NB4 (cell line): ENCODE measurements at places on chromosomes 5 and 9.
A peak's percentile ranks its signal among the peaks of the same experiment; 100 is the strongest.

DNA sequence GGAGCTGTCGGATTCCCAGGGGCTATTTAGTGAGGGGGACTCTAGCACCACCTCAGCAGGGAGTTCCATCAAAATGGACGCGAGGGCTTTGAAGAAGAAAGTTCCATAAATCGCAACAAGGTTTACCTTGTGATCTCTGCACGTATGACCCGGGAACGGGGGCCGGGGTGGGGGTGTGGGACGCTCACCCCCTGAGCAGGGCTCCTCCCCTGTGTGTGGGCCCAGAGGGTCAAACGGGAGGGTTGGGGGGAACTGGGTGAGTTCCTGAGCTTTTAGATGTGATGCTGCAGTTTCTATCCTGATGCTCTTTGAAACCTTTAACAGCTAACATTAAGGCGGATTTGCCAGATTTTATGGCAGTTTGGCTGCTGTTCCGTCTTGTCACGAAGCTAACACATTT lies 18.9 kb upstream of the LRRC14B start:
- DNase-seq = no peak

GRCh38 chr9:98456156-98456613 lies 200.7 kb upstream of the TBC1D2 start:
- no peak for DNase-seq

DNA sequence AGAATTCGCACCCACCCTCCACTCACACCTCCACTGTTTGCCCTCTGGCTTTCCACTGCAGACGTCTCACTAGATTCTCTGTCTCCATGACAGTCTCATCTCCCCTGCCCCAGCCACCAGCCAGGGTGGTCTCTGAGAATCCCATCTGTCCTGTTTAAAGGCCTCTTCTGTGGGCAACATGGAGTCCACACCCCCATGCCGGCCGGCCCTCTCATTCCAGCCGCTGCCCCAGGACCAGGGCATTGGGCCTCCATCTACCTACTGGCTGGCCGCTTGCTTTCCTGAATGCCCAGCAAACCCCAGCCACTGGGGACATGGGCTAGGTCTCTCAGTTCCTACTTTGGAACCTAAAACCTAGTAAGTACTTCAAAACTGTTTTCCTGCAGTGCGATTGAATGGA lies 65.6 kb upstream of the RUFY1 start:
- DNase-seq = no peak

DNA sequence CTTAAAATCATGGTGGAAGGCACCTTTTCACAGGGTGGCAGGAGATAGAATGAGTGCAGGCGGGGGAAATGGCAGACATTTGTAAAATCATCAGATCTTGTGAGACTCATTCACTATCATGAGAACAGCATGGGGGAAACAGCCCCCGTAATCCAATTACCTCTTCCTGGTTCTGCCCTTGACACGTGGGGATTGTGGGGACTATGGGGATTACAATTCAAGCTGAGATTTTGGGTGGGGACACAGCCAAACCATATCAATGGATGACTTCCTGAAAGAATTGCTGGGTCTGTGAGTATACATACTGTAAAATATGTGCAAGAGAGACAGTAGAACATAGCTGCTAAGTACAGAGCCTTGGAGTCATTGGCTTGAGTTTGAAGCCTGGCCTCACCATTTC lies 47.0 kb downstream of the KIAA1958 start:
- no peak for DNase-seq

- no peak for DNase-seq
Observed at GRCh38 chr5:137570070-137570469, 70.9 kb upstream of the SPOCK1 start.

- DNase-seq = peak; percentile 47
Observed at GRCh38 chr9:100700689-100701318, 122.9 kb downstream of the CAVIN4 start.

- DNase-seq = peak; percentile 79
Observed at GRCh38 chr9:34984049-34984448, 5.5 kb upstream of the DNAJB5 start.

GRCh38 chr9:494764-495163 lies 280.1 kb downstream of the DOCK8 start:
- no peak for DNase-seq

GRCh38 chr5:83388608-83389007 lies 82.9 kb upstream of the VCAN start:
- DNase-seq = no peak

DNA sequence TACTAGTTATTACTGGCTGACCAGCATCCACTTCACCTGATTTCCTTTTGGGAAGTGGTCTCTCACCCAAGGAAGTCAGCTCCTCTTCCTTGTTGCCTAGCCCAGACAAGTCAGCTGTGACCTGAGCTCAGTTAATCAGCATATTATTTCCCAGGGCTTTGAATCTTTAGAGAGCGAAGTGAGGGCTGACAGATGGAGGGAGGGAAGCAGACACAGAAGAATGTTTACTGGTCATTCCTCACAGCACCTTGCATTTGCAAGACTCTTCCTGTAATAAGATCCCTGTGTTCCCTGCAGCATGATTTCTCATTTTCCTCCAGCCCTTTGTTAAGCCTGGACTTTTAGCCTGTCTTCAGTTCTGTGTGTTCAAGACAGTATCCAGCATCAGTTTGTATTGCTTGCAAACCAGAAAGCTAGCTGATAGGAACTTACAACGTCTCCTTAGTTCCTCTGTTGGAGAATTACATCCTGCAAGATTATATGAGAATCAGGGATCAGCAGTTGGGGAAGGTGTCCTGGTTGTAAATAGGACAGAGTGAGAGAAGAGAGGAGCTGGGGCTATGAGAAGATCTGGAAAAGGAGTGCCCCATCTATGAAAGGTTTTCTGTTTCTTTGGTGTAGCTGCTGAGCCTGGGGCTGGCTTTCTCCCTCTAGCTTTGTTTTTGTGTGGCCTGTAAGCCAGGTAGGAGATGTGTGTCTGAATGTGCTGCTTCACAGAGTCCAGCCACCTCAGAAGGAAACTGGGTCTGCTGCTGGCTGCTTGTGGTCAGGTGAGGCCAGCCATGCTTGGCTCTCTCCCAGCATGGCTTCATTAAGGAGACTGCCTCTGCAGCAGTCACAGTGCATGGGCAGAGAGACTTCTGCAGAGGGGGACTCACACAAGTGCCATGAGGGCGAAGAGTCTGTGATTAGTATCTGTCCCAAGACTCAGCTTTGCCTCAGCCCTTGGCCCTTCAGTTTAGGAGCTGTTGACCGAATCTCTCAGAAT lies 50.3 kb downstream of the MAN2A1 start:
- no peak for DNase-seq

DNA sequence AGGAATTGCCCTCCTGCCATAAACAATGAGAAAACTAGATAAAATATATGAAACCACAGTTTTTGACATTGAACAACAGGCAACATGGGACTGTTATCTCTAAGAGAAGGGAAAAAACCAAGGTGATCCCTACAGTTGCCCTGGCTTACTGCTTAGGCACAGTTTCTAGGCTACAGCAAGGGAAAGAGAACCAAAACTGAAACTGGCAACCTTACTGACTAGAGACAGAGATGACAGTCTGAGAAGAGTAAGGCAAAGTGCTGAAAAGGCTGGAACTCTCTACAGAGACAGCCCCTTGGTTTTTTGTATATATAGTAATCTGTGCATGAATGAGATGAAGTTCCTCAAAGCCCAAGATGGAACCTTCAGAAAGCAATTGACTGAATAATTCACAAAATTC lies 36.2 kb upstream of the REEP2 start:
- no peak for DNase-seq

DNA sequence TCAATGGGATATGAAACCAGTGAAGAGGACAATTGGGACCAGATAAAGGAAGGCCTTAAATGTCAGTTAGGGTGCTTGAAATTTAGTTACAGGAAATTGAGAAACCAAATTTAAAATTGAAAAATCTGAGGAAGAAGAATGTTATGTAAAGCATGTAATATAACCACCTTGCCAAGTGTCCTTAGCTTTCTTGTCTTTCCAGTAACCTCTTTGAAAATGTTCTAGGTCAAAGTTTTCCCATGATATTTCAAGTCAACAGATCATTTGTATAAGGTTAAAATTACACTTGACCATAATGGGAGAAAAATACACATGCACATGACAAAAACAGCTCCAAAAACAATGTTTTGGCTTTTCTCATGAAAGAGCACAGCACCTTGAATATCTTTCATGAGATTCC lies 21.1 kb downstream of the LOX start:
- no peak for DNase-seq

- DNase-seq = no peak
Observed at GRCh38 chr5:68711293-68712200, 382.3 kb upstream of the SLC30A5 start.

GRCh38 chr9:130243015-130243881 lies 22.3 kb upstream of the HMCN2 start:
- DNase-seq = peak; percentile 68

DNA sequence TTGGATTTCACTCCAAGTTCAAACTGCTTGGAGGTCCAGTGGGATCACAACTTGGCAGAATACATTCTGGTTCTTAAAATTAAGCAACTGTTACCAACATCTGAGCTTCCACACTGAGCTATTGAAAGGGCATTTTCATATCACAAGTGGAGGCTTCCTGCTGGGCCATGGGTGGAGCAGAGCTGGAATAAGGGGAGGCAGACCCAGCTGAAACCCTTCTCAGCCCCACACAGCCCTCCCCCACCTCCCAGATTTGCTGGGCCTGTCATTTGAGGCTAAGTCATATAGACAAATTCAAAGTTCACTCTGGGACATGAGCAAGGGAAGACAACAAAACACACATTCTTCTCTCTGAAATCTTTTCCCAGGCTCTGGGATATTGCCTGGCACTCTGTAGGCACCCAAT lies 79.9 kb downstream of the ACTL7B start:
- DNase-seq = no peak

- DNase-seq = no peak
Observed at GRCh38 chr9:137987244-137988030, 109.9 kb downstream of the CACNA1B start.

DNA sequence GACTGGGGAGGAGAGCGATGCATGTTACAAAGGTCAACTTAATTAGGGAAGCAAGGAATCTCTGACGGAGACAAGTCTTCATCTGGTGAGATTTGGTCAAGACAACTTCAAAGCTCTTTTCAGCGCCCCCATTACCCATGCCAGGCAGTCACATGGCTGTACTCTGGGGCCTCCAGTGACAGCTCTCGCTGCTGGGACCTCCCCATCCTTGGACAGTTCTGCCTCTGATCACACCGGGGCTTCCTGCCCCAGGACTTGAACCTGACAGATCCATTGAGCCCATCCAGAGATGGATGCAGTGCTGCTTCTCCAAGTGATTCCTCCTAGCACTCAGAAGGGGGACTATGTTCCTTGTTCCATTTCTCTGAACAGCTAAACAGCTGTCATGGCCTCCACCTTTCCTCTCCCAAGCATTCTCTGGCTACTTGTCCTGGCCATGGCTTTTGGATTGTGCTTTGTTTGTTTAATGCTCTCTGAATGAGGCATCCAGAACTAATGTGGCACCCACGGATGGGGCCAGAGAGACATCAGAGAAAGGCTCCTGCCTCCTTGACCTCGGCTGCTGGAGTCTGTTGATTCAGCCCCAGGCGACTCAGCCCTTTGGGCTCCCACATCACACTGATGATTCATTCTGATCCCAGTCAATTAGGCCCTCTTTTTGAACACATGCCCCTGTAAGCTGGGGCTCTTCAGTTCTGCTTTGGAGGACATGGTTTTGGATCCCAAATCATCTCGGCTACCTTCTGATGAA lies 122.1 kb upstream of the ADAMTS16 start:
- no peak for DNase-seq

DNA sequence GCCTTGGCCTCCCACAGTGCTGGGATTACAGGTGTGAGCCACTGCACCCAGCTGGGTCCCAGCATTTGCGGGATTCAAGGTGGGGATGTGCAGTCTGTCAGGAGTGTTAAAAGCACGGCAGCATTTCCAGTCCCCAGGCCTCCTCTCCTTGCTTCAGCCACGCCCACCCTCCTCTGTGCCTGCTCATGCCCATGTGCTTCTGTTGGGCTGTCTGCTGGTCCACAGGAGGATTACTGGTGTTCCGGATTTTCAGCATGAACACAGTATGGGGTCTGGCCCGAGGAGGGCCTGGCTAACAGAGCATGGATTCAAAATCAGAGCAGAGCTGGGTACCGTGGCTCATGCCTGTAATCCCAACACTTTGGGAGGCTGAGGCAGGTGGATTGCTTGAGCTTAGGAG lies 5.5 kb downstream of the ARRDC1 start:
- DNase-seq = no peak

- DNase-seq = no peak
Observed at GRCh38 chr5:32712481-32713360, 1.6 kb downstream of the NPR3 start.

- DNase-seq = no peak
Observed at GRCh38 chr5:171888051-171888481, 102.4 kb downstream of the SMIM23 start.

- DNase-seq = no peak
Observed at GRCh38 chr5:124463851-124464250, 282.6 kb downstream of the ZNF608 start.

- DNase-seq = no peak
Observed at GRCh38 chr9:107447081-107447480, 42.5 kb downstream of the KLF4 start.

GRCh38 chr5:39447968-39448367 lies 23.2 kb upstream of the DAB2 start:
- no peak for DNase-seq

- DNase-seq = no peak
Observed at GRCh38 chr9:19551124-19551929, 142.5 kb downstream of the ACER2 start.

DNA sequence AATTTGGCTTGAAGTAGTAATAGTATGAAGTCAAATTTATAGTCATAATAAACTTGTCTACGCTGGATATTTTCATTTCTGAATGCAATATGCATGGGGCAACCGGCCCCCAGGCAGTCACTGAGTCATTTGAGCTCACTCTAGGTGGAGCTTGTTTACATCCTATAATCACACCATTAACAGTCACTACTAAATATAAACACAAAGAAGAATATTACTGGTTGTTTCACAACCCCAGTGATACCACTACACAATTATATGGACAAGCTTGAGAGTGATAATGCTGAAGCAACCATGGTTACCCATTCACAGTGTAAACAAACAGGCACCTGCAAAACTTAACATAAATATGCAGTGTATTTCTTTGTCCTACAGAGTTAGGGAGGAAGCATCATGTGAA lies 68.7 kb downstream of the MARCHF3 start:
- peak; percentile 33 for DNase-seq

GRCh38 chr5:33968211-33969005 lies 16.1 kb downstream of the SLC45A2 start:
- no peak for DNase-seq

GRCh38 chr5:10920400-10920799 lies 159.4 kb upstream of the DAP start:
- no peak for DNase-seq

DNA sequence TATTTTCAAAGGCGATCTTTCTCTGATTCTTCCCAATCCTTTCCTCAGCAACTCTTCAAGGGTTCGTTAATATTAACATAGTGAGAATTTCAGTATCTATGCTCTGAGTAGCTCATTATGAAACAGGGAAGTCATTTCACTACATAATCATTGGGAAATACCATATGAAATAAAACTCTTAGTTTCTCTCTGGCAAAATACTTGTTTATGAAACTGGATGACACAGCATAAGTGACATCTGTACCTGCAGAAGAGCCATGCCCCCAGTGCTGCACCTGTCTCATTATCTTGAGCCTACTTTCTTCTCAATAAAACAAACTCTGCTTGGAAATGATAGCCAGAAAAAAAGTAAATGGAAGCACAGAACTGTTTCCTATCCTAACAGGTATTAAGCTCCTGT lies 33.8 kb upstream of the OTULIN start:
- no peak for DNase-seq

- DNase-seq = peak; percentile 67
Observed at GRCh38 chr9:96655198-96655851, at the start of gene PRXL2C. TSS of gene PRXL2C (minus strand) at chr9:96655317. CDS start at chr9:96655281, 36 bp downstream.

GRCh38 chr9:7665874-7666273 lies 133.7 kb downstream of the DMAC1 start:
- DNase-seq = no peak

- no peak for DNase-seq
Observed at GRCh38 chr5:129747572-129748407, at the start of gene MINAR2. TSS of gene MINAR2 (plus strand) at chr5:129748094. CDS start at chr5:129748191, 97 bp downstream.
